Activated CD8-positive, alpha-beta memory T cell treated with anti-CD3 and anti-CD28 coated beads for 24 hours (primary cell): ENCODE measurements at places on chromosomes 3 and 15.

GRCh38 chr15:45221967-45222366, 30.1 kb upstream of the SLC28A2 start:
- no peak for DNase-seq

GRCh38 chr15:32844118-32844711, 126.4 kb downstream of the GREM1 start:
- no peak for DNase-seq

- DNase-seq, result no peak
These were observed 218.5 kb upstream of the RGMA start for GRCh38 chr15:93307513-93307912.

DNA sequence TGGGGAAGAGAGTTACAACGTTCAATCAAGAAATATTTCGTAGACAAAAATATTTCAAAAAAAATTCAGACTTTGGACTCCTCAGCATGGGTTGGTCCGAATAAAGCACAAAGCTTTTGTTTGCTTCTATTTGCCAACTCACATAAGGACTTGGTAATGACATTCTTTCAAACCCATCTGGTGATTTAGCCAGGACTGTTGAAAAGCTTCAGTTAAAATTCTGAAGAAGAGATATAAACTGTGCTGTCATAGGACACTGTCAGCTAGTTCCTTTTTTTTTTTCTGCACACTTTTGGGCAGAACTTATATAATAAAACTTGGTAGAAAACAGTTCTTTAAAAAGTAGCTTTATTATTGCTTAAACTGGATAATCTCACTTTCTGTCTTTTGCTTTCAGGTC, 660.8 kb upstream of the SGO1 start:
- DNase-seq, result no peak

- DNase-seq, result no peak
These were observed 108.3 kb upstream of the FRMD4B start for GRCh38 chr3:69494185-69494584.

DNA sequence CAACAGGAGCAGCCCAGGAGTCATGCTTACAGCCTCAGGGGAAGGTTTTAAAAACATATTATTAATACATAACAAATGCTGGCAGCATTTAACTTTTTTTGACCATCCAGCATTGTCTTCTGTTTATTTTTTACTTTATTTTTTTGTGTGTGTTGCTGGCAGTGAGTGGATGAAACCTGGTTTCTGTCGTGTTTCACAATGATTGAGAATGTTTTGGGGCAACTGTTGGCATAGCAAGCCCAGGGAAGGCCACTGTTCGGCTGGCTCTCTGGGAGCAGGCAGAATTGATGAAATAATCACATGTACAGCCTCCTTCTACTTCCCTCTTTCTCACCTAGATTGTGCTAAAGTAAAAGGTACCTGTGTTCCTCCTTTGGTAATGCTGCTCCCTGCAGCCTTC, 190.2 kb downstream of the NR1D2 start:
- no peak for DNase-seq

GRCh38 chr3:141648055-141648910, 89.8 kb upstream of the RNF7 start:
- no peak for DNase-seq
